ENCODE measurements at places on chromosomes 3 and 15. TPM values are rescaled to one million over a fixed set of nuclear protein-coding genes. Genes with fewer than 3 reads are reported as not detected.

DNA sequence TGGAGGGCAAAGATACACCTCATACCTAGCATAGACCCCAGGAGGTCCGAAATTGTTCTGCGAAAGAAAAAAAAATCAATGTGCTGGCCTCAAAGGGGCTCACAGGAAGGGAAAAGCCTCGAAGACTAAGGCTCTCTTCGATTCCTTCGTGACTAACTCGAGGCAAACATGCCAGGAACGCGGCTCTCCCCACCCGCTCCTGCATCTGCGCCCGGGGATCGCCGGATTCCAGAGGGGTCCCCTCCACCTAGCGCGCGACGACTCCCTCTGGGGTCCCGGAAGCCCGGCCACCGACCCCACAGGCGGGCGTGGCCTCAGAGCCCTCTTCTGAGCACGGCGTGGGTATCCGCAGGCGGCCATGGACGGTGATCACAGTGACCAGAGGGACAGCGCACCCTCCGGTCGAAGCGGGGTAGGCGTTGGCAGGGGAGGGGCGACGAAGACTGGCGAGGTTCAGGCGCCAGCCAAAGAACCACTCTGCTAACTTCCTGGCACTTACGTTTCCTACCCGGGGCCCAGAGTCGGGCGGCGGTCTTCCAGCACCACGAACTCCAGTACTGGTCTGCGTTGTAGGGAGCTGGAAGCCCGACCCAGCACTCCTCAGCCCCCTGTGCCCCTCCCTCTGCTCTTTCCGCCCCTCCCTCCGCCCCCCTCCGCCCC lies 515 bp upstream of the EIF3J start:
- peaks cover 16% of the 10 kb centered on the region for H3K4me1 ChIP-seq
- no peaks in the 10 kb centered on the region for H3K36me3 ChIP-seq
- H3K4me3 ChIP-seq, result peak overlapping the region; percentile 94
- H3K27me3 ChIP-seq, result no peaks in the 10 kb centered on the region
- peak overlapping the region; percentile 99 for H3K27ac ChIP-seq

GRCh38 chr3:126716057-126716456 lies 12.0 kb downstream of the CHCHD6 start:
- no peaks in the 10 kb centered on the region for H3K36me3 ChIP-seq
- no peaks in the 10 kb centered on the region for H3K4me1 ChIP-seq
- no peaks in the 10 kb centered on the region for H3K27me3 ChIP-seq
- no peak overlapping the region for H3K27ac ChIP-seq

DNA sequence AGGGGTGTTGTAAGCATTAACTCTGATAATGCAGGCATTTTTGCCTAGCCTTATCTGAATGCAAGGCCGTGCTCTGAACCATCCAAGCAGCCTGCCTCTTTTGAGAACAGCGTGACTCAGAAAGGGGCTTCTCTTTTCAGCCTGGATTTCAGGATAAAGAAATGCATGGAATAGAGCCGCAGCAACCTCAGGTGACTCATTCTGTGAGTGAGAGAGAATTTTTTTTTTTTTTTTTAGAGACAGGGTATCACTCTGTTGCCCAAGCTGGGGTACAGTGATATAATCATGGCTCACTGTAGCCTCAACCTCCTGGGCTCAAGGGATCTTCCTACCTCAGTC lies 20.6 kb upstream of the PDE8A start:
- no peak overlapping the region for H3K27ac ChIP-seq
- H3K27me3 ChIP-seq, result no peaks in the 10 kb centered on the region
- H3K36me3 ChIP-seq, result no peaks in the 10 kb centered on the region
- no peak for DNase-seq
- H3K4me1 ChIP-seq, result no peaks in the 10 kb centered on the region
- no peak overlapping the region for H3K4me3 ChIP-seq

- no peak overlapping the region for H3K4me3 ChIP-seq
- no peak for DNase-seq
- no peaks in the 10 kb centered on the region for H3K36me3 ChIP-seq
Measured at GRCh38 chr3:22632536-22632935, 570.6 kb upstream of the UBE2E2 start.

GRCh38 chr3:57575966-57576626 lies 20.0 kb downstream of the PDE12 start:
- peak overlapping the region; percentile 47 for H3K27ac ChIP-seq
- H3K4me3 ChIP-seq, result no peak overlapping the region
- no peak for DNase-seq
- peaks cover 48% of the 10 kb centered on the region for H3K36me3 ChIP-seq
- H3K4me1 ChIP-seq, result peaks cover 8% of the 10 kb centered on the region

DNA sequence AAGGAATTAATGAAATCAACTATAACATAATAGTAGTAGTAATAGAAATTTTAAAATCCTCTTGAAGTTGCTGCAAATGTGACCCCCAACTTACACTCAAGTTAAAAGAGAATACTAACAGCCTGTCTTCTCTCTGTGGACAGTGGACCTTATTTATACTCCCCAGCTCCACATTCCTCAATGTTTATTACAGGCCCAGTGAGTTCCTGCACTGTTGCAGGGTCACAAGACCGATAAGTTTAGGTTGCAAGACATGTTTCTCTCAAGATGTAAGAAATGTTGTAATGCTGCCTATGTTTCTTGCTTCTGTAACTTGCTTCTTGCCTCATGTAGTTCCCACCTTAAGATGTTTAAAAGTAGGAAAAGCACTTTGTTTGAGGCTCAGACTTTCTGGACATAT lies 888.1 kb downstream of the PDCD6IP start:
- no peaks in the 10 kb centered on the region for H3K4me1 ChIP-seq
- H3K27me3 ChIP-seq, result no peaks in the 10 kb centered on the region
- no peak for DNase-seq
- no peaks in the 10 kb centered on the region for H3K36me3 ChIP-seq

DNA sequence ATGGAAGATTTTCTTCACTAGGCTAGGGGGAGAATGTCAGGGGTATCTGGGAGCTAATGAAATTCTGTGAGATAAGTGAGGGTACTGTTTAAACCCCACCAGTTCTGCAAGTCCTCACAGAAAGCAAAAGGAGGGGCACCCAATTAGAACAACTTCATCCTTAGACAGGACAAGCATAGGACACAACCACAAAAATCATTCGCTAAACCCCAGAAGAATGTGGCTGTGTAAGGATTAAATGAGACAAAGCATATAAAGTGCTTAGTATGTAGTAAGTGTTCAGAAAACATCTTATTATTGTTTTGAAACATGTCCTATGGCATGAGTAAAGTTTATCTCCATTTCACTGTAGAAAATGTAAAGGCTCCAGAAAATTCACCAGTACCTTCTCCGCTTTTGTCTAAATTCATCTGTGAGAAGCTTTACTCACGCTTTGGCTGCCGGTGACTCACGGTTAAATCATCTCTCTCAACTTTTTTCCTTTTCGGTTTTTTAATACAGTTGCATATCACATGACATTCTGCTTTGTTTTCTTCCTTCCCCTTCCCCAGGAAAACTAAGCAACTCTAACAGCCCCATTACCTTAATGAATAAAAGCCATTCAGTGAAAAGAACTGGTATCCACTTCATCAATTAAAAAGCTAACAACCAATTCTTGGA lies 1.7 kb downstream of the CLRN1 start:
- H3K27ac ChIP-seq, result no peak overlapping the region
- DNase-seq, result no peak
- H3K4me3 ChIP-seq, result no peak overlapping the region
- no peaks in the 10 kb centered on the region for H3K4me1 ChIP-seq
- H3K27me3 ChIP-seq, result no peaks in the 10 kb centered on the region
- H3K36me3 ChIP-seq, result no peaks in the 10 kb centered on the region

DNA sequence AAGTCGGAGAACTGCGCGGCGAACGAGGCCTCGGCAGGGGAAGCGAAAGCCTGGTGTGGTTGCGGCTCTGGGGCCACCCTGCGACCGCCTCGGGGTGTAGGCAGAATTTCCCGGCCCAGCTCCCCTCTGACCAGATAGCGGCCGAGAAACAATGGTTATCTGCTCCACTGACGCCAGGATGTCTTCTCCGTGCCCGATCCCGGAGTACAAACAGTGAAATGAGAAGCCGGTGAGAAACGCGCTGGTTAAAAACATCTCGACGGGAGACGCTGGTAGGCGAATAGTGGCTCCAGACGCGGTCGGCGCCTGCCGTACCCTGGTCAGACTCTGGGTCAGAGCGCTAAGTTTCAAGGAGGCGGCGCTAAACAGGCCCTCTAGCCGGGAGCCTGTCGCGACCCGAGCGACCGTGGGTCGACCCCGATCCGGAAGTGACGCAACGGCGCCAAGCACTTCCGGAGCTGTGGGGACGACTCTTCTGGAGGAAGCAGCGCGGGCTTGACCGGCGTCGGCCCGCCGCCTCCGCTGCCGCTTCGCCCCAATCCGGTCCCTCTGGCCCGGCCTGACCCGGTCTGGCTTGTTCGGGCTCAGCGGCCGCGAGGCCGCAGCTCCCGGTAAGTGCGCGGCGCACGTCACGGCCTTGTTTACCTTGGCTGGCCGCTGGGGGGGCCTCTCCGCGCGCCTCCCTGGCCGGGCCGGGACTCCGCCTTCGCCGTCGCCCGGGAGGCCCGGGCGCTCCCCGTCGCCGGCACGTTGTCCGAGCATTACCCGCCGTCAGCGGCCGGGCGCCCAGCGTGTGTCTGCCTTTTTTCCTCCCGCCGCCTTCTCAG lies at the start of gene ARIH2:
Gene ARIH2 (plus strand): TSS at position 455 of the 827 bp plus-strand sequence. CDS start 8,717 bp downstream, outside the sequence.
- peaks cover 3% of the 10 kb centered on the region for H3K36me3 ChIP-seq
- H3K4me1 ChIP-seq, result peaks cover 30% of the 10 kb centered on the region
- H3K27me3 ChIP-seq, result no peaks in the 10 kb centered on the region
- peak within 1 kb of the TSS; percentile 81 for H3K4me3 ChIP-seq

DNA sequence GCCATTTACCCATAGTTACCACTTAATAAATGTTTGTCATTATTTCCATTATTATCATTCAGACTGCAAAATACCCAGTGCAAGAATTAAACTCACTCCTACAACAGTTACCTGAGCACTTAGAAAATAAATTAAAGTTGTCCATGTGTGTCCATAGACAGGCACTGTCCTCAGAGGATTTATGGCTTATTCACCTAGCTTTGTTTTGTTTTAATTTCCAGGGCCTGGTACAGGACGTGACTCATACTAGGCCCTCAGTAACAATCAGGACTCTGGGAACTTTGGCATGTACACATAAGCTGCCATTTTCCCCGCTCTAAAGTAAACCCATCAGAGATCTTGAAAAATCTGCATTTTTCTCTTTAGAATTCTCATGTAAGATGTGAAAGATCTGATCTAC lies 458.5 kb upstream of the ARRDC4 start:
- H3K27me3 ChIP-seq, result no peaks in the 10 kb centered on the region
- no peak overlapping the region for H3K27ac ChIP-seq
- no peaks in the 10 kb centered on the region for H3K4me1 ChIP-seq
- no peaks in the 10 kb centered on the region for H3K36me3 ChIP-seq
- no peak overlapping the region for H3K4me3 ChIP-seq

- no peaks in the 10 kb centered on the region for H3K4me1 ChIP-seq
- H3K27ac ChIP-seq, result no peak overlapping the region
- H3K36me3 ChIP-seq, result peaks cover 16% of the 10 kb centered on the region
- no peak overlapping the region for H3K4me3 ChIP-seq
- no peak for DNase-seq
- H3K27me3 ChIP-seq, result no peaks in the 10 kb centered on the region
Measured at GRCh38 chr3:47082519-47082918, 81.4 kb downstream of the SETD2 start.

DNA sequence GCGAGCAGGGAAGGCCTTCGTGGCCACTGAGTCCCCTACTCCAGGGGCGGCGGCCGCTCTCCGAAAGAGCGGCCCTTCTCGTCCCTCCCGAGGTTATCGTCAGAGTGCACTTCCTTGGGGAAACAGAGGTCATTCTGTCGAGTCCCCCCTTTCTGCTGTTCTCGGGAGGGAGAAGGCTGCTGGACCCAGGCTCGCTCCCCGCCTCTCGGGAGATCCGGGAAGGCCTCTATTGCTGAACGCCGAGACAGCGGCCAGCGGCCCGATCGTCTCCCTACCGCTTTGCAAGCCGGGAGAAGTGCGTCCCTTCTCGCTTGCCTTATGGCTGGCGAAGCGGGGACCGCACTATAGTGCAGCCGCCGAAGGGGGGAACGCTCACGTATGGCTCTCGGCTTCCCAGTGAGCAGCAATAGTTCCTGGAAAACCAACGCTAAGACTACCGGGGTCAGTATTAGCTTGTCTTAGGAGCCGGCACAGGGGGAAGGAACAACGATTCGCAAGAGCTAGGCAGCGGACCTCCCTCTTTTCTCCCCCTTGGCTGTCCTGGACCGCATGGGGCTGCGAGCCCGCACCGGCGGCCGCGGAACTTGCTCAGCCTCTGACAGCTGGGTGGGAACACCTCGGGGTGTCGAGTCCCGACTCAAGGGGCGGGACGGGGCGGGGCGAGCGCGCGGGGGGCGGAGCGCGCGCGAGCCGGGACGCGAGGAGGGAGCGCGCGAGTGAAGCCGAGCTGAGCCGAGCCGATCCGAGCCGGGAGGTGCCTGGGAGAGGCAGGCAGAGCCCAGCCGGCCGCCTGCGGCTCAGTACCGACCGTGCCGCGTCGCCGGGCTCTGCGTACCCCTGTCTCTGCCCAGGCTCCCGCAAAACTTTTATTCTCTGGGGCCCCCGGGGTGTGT lies 930 bp upstream of the PPM1L start:
- H3K36me3 ChIP-seq, result no peaks in the 10 kb centered on the region
- H3K27ac ChIP-seq, result peak overlapping the region; percentile 91
- H3K4me1 ChIP-seq, result peaks cover 25% of the 10 kb centered on the region
- H3K27me3 ChIP-seq, result no peaks in the 10 kb centered on the region
- peak overlapping the region; percentile 95 for H3K4me3 ChIP-seq

DNA sequence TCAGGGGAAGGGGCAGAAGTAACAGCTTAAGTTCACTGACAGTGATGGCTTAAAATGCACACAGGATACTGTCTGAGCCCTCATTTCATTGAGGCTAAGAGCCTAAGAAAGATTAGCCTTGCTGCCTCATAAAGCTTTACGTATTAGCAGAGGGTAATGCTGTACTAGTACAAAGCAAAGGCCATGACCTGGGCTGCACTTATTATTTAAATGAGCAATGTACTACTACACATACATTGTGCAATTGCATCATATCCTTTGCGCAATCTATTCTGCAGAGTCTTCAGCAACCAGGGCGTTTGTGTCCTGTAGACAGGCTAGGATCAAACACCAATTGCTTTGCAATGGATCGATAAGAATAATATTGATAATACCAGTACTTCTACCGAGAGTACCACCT lies 221.8 kb downstream of the TPRG1 start:
- DNase-seq, result no peak
- no peaks in the 10 kb centered on the region for H3K27me3 ChIP-seq
- no peaks in the 10 kb centered on the region for H3K4me1 ChIP-seq
- H3K4me3 ChIP-seq, result no peak overlapping the region
- H3K36me3 ChIP-seq, result no peaks in the 10 kb centered on the region

DNA sequence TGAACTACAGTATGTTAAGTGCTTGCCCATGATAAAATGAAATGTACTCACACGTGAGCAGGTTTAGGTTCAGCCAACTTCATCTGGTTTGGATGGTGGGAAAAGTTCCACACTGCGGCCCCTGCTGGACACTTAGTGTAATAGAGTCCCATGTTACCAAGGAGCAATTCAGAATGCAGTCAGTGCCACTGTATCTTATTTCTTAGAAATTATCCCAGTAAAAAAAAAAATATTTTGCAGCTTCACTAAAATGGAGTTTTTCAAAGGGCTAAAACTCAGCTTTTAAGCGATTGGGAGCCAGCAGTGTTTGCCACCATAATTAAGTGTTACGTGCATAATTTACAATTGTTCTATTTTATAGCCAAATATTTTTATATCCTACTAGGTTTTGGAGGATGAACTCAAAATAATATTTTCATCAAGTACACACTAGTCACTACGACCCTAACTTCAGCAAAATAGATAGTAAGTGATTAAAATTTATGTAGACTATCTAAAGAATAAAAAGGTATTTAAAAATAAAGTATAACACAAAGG lies 371.7 kb upstream of the GBE1 start:
- no peaks in the 10 kb centered on the region for H3K4me1 ChIP-seq
- no peak for DNase-seq
- H3K4me3 ChIP-seq, result no peak overlapping the region
- no peaks in the 10 kb centered on the region for H3K27me3 ChIP-seq
- no peaks in the 10 kb centered on the region for H3K36me3 ChIP-seq

Gene ARRDC4
- 31.0 TPM for total RNA-seq

Gene MUSTN1
- total RNA-seq, result 33.8 TPM

Gene POTEB3
- not detected for total RNA-seq

Gene STAB1
- total RNA-seq, result 837 TPM

Gene RBM5
- total RNA-seq, result 301 TPM

Data from thoracic aorta (tissue), 2 donors.